ENCODE measurements at places on chromosomes 2 and 18.

- no peak for DNase-seq
These were observed 55.0 kb downstream of the PKDCC start for GRCh38 chr2:42102591-42103450.

GRCh38 chr2:3644246-3644525, 13.8 kb upstream of the ALLC start:
- DNase-seq: no peak

- no peak for DNase-seq
These were observed 244.8 kb upstream of the COPS8 start for GRCh38 chr2:236840857-236841256.

DNA sequence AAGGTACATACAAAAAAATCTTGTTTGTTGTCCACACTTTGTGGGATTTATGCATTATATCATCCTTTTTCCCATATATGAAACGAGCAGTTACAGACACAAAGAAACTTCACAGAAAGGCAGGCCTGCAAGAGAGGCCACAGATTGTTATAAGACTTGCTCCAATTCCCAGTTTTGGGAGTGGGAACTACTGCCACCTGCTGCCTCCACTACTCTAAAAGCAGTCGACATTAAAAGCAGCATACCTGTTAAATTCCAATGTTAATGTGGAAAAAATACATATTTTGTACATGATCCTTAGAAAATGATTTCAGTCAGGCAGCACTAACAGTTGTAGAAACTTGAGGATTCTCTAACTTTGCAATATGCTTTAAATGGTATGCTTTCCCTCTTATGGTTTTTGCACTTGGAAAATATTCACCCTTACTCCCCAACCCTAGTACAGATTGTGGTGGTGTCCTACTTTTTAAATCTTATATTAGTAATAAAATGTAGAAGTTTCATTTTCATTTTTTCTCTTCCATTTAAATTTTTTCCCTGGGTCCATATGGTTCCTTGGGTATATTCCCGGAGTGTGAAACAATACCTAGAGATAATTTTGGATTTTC, 37.9 kb downstream of the SLC38A11 start:
- DNase-seq: peak; percentile 69

DNA sequence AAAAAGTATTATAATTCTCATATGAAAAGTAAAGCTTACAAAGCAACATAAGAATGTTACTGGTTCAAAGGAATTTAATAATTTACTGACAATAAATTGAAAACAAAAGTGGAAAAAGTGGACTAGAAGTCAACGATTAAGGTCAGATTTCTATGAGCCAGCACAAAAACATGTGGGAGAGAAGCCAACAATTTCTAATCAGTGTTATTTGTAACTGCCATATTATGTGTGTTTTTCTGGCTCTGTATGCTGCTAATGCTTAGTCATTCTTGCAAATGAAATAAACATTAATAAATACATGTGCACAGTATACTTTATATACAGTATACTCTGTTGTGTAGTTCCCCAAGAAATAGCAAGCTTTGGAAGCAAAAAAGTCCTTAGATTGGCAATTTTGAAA, 301.3 kb upstream of the RGPD4 start:
- peak; percentile 46 for DNase-seq

DNA sequence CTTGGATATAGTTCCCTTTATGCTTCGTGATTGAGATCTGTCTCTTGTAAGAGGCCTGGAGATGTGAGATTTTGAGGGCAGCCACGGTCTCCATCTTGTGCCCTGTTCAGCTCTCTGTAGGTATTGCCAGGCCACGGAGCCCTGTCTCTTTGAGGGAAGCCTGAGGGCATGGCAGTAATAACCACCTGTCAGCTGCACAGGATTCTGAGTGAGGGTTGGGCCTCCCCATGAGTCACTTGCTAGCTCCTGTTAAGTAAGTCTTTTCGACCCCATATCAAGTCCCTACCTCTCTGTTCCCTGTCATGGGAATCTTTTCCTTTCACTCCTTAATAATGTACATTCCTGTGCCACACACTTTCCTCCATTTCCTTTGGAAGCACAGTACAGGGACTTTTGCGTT, 20.4 kb downstream of the LYPD6B start:
- DNase-seq: no peak

- DNase-seq: no peak
These were observed 601.8 kb downstream of the LRP1B start for GRCh38 chr2:141528990-141529389.

GRCh38 chr2:198890490-198890889, 567.2 kb downstream of the SATB2 start:
- DNase-seq: no peak

- DNase-seq: peak; percentile 93
These were observed 5.5 kb downstream of the NHEJ1 start for GRCh38 chr2:219155054-219155644.

GRCh38 chr2:122486705-122487415, 731.4 kb downstream of the TSN start:
- no peak for DNase-seq

GRCh38 chr18:3177902-3178687, 41.7 kb downstream of the MYOM1 start:
- DNase-seq: no peak

DNA sequence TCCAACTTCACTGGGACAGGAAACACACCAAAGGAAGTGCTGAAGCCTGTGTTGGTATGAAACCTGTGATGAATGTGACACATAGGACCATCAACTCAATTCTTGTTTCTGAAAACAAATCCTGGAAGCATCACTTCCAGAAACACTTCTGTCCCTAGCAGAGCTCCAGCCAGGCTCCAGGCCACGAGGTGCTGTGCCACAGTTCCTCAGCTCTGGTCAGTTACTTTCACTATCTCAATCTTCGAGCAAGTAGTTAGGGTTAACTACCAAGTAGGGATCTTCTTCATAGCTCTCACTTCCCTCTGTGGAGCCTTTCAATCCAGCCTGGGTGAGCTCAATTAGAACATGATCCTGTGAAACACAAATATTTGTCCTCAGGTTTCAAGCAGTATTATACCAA, 3.6 kb upstream of the LCT start:
- DNase-seq: peak; percentile 51

- no peak for DNase-seq
These were observed 63.9 kb downstream of the LRRFIP1 start for GRCh38 chr2:237691029-237691907.

- DNase-seq: no peak
These were observed 110.4 kb downstream of the CTIF start for GRCh38 chr18:48649231-48649630.

GRCh38 chr2:226215902-226216503, 583.6 kb downstream of the IRS1 start:
- peak; percentile 60 for DNase-seq

DNA sequence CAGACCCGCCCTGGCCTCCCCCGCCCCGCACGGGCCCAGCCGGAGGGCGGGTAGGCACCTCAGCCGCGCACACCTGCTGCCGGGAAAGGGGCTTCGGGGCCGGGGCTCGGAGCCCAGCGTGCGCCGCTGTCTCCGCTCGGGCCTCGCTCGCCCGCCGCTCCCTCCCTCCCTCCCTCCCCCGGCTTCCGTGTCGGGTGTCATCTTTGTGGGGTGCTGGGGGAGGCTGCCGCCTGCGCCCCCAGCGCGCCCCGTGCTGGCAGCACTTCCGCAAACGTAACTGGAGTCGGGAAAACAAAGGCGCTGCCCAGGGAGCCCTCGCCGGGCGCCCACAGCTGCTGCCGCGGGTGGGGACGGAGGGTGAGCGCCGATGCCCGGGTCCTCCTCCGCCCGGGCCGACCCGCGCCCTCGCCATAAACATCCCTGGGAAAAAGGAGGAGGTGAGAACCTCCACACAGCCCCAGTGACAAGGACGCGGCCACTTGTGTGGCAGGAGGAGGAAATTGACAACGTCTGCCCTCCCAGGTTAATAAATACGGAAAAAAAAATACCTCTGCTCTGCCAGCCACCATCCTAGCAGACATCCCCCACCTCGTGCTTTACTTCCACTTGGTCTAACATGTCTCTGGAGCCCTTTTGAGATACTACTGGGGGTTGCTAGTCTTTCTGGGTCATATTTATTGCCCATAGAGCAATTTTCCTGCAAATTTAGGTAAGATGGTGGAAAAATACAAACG, 550 bp downstream of the MFSD6 start:
- peak; percentile 71 for DNase-seq

DNA sequence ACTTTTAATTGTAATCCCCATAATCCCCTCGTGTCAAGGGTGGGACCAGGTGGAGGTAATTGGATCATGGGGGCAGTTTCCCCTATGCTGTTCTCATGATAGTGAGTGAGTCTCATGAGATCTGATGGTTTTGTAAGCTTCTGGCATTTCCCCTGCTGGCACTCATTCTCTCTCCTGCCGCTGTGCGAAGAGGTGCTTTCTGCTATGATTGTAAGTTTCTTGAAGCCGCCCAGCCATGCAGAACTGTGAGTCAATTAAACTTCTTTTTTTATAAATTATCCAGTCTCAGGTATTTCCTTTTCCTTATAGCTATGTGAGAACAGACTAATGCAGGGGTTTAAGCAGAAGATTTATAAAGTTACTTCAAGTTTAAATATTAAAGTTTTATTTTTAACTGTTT, 655.2 kb downstream of the EPHA4 start:
- no peak for DNase-seq

DNA sequence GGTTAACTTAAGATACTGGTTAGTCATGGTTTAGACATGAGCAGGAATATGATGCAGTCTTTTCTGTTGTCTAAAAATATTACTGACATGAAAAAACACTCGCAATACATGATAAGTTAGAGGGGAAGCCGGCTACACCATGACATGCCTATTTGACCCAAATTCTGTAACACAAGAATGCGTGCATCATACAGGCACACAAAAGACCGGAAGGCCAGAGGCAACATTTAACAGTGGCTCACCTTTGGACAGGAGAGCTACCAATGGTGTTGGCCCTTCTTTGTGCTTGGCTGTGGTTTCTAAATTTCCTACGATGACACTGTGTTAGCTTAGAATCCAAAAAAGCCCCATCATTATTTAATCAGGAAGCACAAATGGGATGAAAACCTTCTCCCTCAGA, 4.1 kb downstream of the PARD6G start:
- no peak for DNase-seq

- DNase-seq: peak; percentile 32
These were observed 81.7 kb downstream of the BCL2L11 start for GRCh38 chr2:111202266-111203040.

- DNase-seq: no peak
These were observed 7.6 kb upstream of the ZFAND2B start for GRCh38 chr2:219198974-219199373.

- peak; percentile 37 for DNase-seq
These were observed 221.5 kb downstream of the EPHA4 start for GRCh38 chr2:221350616-221351015.

- DNase-seq: no peak
These were observed 59.2 kb downstream of the KYNU start for GRCh38 chr2:142936629-142937028.
